ENCODE measurements at places on chromosomes 5 and 9.

- DNase-seq, result no peak
Measured at GRCh38 chr5:6383376-6383775, 5.0 kb upstream of the MED10 start.

DNA sequence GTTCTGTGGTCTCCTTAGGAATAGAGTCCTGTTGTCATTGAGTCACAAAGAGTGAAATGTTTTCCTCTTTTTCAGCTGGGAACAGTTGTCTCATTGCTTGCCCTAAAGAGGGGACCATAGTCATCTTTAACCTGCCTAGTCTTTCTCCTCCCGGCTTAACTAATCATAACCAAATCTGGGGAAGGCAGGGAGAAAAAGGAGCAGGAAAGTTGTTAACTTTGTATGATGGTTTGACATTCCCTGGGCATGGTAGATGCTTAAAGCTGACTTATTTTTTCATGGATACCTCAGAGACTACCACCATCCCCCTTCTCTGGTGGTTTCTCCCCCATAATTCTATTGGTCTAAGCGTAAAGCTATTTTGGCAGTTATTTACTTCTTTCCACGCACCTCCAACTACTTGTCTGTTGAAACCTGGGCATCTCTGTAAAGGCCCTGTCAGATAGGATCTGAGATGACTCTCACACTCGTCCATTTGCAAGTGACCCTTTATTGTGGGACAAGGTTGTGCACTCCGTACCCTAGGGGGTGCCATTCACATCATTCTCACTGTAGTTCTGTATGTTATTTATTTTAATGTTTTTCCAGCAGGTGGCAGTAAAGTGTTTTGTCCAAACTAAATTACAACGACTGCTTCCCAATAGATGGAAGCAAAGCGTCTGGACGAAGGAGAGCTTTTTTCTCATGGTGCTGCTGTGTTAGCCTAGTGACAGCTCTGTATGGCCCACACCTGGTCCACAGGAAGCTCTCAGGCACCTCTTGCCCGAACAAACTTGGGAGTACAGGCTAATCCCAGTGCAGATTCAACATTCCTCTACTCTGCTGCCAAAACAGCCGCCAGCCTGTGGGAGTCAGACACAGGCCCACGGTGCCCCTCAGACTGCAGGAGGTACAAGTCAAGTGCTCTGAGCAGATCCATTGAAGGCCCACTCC is 3.0 kb upstream of the FAM13B start:
- peak; percentile 50 for DNase-seq

GRCh38 chr5:9922719-9923118 is 292.6 kb upstream of the TAS2R1 start:
- DNase-seq, result no peak

GRCh38 chr9:119088002-119088547 is 281.2 kb downstream of the BRINP1 start:
- DNase-seq, result no peak

- no peak for DNase-seq
Measured at GRCh38 chr9:115880221-115880885, 273.2 kb upstream of the PAPPA start.

DNA sequence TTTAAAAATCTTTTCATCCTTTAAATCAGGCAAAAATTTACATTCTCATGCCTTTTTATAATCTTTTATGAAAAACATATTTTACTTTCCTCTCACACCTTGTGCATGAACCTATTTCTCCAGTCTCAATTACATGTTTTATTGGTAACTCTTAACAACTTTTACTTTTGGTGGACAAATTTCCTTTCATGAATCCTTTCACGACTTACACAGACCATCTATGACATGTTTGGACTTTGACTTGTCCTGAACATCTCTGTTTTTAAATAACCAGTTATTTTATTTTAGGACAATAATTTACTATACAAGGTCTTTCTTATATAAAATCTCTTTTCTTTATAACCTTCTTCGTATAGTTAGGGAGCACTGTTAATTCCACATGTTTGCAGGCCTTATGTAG is 26.5 kb upstream of the MTMR12 start:
- DNase-seq, result no peak

All from liver (tissue), 10 donors.